ENCODE measurements at places on chromosomes 2 and 18.

DNA sequence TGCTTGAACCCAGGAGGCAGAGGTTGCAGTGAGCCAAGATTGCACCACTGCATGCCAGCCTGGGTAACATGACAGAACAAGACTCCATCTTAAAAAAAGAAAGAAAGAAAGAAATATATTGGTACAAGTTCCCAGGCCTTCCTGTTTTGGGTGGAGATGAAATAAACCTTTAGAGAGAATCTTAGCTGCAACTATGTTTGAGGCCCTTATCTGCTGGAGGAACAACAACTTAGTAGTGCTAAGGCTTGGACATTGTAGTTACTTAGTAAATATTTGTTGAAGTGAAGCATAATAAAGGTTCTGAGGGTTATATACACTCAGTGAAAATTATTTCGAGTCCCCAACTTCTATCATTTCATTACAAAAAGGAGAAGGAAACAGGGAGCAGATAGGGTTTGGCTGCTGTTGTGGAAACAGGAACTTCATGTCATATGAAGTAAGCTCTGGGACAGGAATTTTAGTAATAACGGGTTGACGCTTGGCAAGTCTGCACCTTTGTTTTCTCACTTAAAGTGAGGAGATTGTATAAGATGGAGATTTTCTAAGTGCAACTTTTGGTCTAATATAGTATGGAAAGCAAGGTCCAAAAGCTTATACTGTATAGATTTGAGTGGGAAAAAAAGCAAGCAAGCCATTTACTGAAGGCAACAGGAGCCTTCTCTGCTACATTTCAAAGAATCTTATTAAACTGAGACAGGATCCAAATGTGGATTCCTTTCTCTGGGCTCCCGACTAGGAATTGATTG lies 40.0 kb upstream of the AGPS start:
- DNase-seq = no peak

GRCh38 chr2:236172255-236173035 lies 4.3 kb upstream of the GBX2 start:
- DNase-seq = no peak

GRCh38 chr18:35164133-35164532 lies 76.7 kb upstream of the ZNF397 start:
- DNase-seq = no peak

DNA sequence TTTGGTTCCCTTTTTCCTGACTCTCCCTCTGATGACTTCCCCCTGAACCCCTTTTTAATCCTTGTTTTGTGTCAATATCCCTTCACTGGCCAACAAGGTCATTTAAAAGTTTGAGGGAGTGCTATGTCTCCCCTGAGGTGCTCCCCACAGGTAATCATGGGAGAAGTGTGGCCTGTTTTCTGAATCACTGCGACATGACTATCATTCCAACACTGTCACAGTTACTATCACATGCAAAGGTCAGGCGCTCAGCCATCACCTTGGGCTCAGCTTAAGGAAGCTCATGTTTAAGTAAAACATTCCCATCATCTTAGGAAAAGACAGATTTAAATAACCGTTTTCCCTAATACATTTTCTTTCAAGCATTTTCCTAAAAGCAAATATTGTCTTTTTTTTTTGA lies 20.9 kb upstream of the ACAA2 start:
- no peak for DNase-seq

GRCh38 chr2:12493031-12493513 lies 223.7 kb upstream of the TRIB2 start:
- no peak for DNase-seq

DNA sequence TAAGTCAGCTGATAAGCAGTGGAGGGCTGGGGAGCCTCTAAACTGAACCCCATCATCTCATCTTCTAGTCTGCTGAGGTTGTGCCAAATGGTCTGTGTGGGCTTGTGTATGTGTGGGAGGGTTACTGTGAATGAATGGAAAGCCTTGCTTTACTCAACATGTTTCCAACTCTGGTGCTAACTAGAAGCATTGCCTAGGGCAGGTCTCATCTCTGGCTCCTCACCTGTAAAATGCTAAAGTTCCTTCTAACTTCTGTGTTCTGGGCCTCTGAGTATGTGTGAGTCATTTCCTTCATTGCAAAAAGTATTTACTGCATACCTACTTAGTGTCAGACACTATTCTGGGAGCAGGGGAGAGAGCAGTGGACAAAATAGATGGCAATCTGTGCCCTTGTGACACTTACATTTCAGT lies 1.3 kb downstream of the LIPG start:
- DNase-seq = no peak

GRCh38 chr2:166031054-166031453 lies 77.5 kb upstream of the TTC21B start:
- no peak for DNase-seq

- no peak for DNase-seq
Measured at GRCh38 chr2:231382116-231382515, 13.4 kb upstream of the B3GNT7 start.

DNA sequence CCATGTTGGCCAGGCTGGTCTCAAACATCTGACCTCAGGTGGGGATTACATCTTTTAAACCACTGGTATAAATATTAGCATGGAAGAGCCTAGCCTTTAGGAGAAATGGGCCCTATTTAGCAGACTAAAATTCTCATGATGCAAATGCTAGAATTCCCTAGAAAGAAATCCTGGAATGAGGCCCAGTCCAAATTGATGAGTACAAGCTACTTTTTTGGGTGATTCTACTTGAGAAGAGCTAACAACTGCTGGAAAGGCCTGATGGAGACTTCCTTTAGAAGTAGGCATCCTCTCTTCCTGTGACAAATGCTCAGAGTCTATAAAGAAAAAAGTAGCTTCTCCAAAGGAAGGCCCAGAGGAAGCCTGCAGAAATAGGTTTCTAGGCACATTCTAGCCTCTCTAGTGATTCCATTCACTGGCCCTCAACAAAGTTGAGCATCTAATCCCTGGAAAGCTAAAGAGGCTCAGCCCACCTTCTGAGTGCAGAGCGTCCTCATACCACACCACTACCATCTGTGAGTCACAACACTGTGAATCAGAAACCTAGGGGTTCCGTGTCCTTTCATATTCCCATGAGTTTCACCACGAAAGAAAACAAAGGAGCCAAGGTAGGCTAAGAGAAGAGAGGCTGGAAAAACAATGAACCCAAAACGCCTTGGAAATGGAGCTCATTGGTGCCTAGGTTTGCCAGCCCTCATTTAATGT lies 183.1 kb downstream of the C1D start:
- DNase-seq = no peak

- DNase-seq = no peak
Measured at GRCh38 chr2:178273787-178274360, 79.6 kb downstream of the OSBPL6 start.

- no peak for DNase-seq
Measured at GRCh38 chr2:179613701-179614100, 247.7 kb downstream of the ZNF385B start.

DNA sequence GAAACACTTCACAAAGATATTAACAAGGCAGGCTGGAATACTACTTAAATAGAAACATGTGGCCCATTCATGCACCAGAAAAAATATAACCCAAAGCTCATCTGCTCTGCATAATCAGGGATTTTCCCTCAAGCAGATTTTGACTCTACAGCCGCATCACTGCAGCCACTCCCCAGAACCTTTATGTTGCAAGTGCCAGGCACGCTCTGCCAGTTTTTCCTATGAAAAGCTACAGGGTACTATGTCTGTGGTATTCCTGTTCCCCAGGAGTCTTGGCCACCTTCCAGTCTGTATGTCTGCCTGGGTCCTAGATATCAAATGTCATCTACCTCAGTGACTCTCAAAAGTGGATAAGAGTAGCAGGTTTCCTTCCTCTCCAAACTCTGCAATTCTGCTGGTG lies 3.8 kb downstream of the COA5 start:
- DNase-seq = no peak

DNA sequence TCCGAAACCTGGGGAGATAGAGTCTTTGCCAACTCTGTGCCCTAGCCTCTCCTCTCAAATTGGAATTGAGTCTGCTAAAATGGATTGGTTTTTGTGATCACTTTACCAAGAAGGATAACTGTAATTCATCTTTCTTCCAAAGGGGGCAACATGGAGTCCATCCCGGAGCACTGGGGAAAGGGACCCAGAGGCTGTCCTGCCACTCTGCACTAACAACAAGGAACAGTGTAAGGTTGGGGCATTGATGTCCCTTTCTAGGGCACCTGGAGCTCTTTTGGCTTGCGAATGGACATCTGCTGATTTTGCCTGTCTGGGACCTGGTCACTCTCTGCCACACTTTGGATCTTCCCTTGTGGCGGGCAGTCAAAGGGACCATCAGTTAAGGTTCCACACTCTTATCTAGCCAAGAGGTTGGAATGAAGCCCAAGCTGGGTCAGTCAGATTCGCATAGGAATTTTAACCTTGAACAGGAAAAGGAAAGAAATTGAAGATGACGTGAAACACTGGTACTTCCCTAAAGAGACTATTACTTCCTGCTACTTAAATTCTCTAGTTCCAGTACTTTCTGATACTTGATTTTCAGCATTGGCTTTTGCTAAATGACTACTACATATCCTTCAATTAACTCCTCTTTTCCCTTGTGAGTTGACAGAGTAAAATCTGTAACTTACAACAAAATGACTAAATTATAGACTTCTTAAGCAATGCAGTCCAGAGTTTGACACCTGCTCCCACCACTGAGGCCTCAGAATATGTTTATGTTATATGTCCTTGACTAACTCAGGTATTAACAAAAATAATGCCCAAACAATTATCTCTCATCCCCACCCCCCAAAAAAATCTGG lies 64.7 kb upstream of the KLF7 start:
- no peak for DNase-seq

GRCh38 chr18:48946329-48946835 lies 4.4 kb downstream of the SMAD7 start:
- DNase-seq = peak; percentile 19

DNA sequence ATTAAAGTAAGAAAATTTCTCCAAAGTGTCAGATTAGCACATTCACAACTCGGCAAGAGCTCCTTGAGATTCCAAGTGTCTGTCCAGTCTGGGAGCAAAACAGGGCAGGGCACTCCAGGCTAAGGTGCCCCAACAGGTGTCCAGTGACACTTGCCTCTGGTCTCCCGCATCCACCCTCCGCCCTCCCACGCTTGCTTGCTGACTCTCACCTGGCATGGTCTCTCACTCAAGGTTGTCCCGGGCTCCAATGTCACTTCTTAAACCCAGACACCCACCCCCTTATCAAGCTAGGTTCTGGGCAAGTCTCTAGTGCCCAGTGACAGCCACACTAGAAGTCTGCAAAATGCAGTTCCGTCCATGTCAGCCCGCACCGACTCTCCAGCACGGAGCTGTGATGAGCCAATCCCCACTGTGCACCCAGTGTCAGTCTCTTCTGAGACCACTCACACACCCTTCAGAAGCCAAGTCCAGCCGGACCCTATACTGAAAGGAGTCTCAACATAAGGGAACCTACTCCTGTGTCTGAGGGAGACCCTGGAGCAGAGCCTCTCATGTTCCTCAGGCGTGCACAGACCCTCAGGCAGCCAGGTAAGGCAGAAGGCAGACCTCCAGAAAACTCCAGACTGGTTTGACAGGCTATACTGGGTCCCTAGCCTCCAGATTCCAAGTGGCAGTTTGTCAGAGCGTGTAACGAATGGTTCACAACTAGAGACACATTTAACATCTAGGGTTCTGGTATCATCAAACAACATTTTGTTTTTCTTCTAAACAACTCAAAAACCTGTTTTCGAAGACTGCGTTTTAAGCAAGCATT lies 45.6 kb downstream of the HDLBP start:
- DNase-seq = no peak

- no peak for DNase-seq
Measured at GRCh38 chr2:24771764-24772586, 21.2 kb downstream of the PTRHD1 start.

DNA sequence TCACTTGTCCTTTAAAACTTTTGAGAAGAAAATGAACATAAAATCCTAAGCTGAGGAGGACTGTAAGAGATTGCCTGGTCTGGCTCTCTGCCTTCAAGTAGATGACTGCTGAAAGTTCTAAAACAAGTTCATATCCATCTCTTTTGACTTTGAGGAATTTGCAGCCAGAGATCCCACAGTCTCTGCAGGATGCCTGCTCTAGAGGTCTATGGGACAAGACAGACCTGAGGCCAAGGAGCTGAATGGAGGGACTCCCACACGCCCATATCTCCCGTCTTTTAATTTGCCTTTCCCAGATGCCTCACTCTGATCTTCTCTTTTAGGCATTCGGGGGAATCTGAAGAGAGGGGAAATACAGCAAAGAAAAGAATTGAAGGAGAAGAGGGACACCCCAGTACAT lies 255.9 kb upstream of the RASGRP3 start:
- no peak for DNase-seq

DNA sequence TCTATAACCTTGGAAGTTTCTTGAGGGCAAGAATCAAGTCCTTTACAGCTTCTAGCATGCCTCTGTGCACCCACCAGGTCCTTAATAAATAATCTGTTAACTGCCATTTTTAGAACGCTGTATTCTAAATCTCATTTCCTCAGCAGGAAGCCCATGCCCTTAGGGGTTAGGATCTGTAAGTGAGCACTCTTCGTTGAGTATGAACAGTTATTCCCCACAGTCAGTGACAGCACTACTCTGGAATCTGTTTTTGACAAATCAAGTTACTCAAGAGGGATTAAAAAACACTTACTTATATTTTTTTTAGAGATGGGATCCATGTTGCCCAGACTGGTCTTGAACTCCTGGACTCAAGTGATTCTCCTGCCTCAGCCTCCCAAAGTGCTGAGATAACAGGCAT lies 14.6 kb downstream of the PAIP2B start:
- no peak for DNase-seq

GRCh38 chr2:96130483-96130882 lies 7.8 kb downstream of the ASTL start:
- DNase-seq = no peak

DNA sequence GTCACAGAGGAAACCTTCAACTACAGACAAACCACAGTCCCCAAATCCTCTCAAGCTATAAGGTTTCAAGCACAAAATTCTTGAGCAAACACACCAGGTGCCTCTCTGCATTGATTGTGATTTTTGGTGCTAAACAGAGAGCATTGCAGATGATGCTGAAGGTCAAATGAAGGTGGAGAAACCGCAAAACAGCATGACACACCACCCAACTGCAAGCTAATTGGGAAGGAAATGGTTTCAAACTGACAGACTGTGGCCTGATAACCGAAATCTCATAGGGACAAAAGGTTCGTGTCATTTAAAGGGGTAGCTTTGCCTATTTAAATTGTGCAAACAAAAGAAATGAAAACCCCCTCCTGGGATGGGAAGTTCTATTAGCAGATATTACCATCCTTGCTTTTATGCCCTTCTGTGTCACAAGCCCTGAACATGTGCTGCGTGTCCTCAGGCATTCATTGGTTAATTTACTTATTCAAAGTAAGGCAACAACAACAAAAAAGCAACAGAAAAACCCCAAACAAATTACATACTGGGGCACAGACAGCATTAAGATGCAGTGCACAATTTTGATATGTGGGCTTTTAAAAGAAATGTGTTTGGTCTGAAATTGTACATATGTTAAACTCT lies 154.9 kb downstream of the AQP4 start:
- DNase-seq = no peak

- no peak for DNase-seq
Measured at GRCh38 chr2:195251214-195251613, 405.8 kb upstream of the SLC39A10 start.

DNA sequence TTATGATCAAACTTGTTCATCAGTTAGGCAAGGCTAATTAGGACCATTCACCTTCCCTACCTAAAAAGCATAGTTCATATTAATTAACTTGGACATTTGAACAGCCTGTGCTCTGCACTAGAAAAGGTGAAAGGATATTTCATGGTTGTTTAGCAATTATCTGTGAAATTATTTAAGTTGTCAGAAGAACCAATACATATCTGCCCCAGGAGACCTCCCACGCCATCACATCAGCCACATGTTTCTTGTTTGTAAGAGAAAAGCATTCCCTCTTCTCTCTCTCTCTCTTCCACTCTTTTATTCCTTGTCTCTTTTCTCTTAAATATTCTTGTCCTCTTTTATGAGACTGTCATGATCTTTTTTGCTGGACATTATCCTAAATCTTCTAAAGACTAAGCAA lies 282.0 kb upstream of the RND3 start:
- DNase-seq = no peak

All from NCI-H1436 treated with DMSO at 0.1 percent for 48 hours (cell line).